ENCODE measurements at places on chromosomes 1 and 21. TPM values are rescaled to one million over a fixed set of nuclear protein-coding genes. Genes with fewer than 3 reads are reported as not detected.

DNA sequence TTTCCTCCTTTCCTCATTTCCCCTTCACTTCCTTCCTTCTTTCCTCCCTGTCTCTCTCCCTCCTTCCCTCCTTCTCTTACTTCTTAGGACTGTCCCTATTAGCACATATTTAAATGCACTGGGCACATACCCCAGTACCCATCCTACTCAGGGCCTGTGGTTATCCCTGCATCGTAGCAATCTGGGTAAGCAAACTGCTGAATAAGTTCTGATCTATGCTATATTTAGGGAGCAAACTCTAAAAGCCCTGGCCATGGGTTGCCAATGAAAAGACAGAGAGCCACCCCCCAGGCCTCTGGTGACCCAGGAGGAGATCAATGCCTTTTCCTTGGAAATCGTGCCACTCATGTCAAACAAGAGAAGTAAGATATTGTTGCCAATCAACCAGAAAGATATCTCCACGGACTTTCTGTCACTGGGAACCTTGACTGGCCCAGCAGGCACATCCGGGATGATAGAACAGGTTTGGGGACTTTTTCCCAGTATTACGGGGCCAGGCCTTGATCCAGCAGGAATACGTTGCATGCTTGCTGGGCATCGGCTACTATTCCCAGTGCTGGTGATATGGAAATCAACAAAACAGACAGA is 5.4 kb downstream of the FAM3B start:
- no peak for DNase-seq

DNA sequence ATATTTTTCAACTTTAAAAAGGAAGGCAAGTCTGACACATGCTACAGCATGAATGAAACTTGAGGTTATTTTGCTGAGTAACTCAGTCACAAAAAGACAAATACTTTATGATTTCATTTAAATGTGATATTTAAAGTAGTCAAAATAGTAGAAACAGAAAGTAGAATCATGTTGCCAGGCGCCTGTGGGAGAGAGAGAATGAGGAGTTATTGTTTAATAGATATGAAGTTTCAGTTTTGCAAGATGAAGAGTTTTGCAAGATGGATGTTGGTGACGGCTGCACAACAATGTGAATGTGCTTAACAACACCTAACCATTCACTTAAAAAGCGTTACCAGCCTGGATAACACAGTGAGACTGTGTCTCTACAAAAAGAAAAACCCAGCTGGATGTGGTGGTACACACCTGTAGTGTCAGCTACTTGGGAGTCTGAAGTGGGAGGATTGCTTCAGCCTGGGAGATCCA is 20.7 kb upstream of the ATP1A1 start:
- DNase-seq = no peak

DNA sequence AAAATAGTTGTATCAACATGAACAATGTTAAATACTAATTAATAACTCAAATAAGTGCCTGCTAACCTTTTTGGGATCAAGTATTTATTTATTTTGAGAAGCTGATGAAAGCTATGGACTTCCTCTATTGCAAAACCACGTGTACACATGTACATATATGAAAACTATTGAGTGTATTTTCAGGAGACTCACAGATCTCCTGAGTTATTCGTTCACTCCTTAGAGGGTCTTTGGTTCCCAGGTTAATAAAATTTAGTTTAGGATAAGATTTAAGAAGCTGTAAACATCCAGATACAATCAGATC is 130.5 kb downstream of the DISC1 start:
- no peak for DNase-seq

GRCh38 chr1:175150596-175151319 is 41.8 kb downstream of the KIAA0040 start:
- DNase-seq = no peak

GRCh38 chr1:9494936-9495758 is 44.1 kb upstream of the SLC25A33 start:
- no peak for DNase-seq

DNA sequence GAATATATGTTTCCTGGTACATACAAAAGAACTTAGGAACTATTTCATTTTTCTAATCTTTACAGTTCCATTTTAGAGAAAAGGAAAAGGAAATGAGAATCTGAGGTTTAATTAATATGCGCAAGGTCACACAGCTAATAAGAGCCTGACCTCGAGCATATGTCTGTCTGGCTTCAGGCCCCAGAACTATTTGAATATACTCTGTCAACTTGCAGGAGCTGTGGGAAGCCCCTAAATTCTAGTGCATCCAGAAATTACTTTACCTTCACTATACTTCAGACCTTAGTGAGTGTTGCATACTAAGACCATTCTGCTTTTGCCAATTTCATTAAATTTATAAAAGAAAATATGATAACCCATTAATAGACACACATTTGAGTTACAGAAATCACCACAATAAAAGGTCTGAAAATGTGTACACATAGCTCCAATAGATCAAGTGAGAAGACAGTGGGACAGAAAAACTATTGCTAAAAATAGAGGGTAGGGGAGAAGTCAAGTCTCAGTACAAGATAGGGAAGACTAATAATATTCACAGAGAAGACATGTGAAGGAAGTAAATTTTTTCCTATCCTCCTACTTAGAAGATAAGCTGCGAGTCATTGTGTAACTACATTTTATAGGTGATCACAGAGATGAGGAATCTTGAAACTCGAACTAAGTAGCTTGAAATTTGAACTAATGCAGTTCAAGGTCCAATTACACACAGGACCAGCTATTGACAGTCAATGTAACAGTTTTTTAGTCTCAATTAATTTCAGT is 3.8 kb downstream of the RGS13 start:
- DNase-seq = no peak

DNA sequence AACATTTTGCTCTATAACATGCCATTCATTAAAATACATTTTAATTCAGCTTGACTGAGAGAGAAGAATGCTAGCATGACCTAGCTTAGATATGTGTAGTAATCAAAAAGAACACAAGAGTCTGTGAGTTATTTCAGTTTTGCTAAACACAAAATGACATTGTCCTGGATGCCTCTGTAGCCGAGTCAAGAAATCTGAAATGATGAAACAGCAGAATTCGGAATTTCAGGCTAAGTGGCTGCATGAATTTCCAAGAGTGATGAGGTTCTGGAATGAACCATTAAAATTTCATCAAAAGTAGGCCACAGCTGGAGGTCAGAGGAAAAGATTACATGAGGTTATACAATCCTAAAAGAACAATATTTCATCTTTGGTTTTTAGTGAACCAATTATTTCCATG is 79.1 kb upstream of the CXADR start:
- no peak for DNase-seq

ACAP3 gene
- polyA plus RNA-seq = 24.3 TPM

GRCh38 chr21:44701023-44701400 is 4.0 kb downstream of the KRTAP10-12 start:
- no peak for DNase-seq

EXO1 gene
- 10.6 TPM for polyA plus RNA-seq

HENMT1 gene
- polyA plus RNA-seq = 15.1 TPM

GRCh38 chr1:33630686-33631085 is 158.2 kb downstream of the ZSCAN20 start:
- no peak for DNase-seq

GRCh38 chr1:75373542-75374159 is 237.3 kb downstream of the SLC44A5 start:
- DNase-seq = no peak

GRCh38 chr1:154492115-154492514 is 9.9 kb upstream of the TDRD10 start:
- DNase-seq = no peak

DYNLT5 gene
- polyA plus RNA-seq = 1.6 TPM

- no peak for DNase-seq
Observed at GRCh38 chr1:1305300-1306069, 2.2 kb downstream of the ACAP3 start.

IL20 gene
- polyA plus RNA-seq = not detected

DNA sequence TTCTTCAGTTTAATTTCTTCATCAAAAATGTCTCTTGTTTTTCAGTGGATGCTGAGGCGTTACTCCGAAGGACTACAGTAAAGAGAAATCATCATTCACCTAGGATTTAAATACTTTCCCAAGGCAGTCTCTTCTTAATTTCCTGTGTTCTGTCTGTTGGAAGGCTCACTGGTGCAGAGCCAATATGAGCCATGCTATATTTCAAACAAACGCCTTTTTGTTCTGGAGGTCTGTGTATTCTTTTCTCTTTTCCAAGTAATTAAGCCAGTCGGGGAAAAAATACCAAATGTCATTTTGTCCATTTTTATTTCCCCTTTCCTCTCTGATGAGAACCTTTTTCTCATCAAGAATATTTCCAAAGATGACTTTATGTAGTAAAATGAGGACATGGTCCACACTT is 206.5 kb downstream of the RWDD3 start:
- DNase-seq = no peak

COL11A1 gene
- polyA plus RNA-seq = 5.3 TPM

SLC2A5 gene
- 1.8 TPM for polyA plus RNA-seq

GRCh38 chr1:155976062-155976912 is 2.1 kb downstream of the ARHGEF2 start:
- DNase-seq = no peak

GRCh38 chr1:3599286-3599811 is 12.0 kb downstream of the MEGF6 start:
- DNase-seq = no peak

GRCh38 chr1:244191581-244191980 is 140.5 kb downstream of the ZBTB18 start:
- no peak for DNase-seq

- no peak for DNase-seq
Observed at GRCh38 chr1:34833711-34834110, 25.8 kb downstream of the SMIM12 start.

DNA sequence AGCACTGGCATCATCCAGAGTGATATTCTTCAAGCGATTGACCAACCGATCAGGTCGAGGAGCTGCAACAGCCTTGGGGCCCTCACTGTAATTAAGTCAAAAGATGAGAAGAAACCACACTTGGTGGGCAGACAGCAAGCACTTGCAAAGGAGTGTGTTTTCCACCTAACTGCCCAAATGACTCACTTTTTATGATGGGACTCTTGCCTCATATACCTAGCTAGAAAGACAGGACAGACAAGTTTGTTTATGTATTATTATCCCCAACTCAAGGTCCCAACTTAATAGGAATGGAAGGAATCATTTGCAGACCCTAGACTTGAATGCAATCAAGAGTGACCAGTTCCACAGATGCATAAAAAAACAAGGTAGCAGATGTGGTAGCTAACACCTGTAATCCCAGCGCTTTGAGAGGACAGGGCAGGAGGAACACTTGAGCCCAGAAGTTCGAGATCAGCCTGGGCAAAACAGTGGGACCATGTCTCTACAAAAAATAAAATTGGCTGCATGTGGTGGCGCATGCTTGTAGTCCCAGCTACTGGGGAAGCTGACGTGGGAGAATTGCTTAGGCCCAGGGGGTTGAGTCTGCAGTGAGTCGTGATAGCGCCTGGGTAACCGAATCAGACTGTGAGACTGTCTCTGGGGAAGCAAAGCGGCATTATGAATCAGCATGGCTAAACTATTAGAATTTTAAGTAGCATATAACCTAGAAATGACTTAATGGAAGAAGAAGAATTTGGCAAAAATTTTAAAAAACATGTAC is 2.3 kb upstream of the NRAS start:
- DNase-seq = no peak

DNA sequence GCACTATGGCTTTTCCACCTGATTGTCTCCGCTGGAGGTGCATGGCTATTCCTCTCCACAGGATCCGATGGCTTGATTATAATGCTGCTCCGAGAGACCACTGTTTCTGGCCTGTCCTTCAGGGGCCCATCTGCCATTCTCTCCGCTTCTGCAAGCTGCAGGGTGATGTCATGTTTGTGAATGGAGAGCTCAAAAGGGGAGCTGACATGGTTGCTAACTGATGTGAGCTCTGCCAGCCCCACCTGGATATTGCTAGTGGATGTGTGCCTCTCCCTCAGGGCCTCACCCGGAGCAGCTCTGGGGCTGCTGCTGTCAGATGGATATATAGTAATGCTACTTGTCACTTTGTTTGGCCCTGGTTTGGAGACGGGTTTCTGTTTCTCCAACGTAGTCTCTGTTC is 72.3 kb downstream of the KDM1A start:
- DNase-seq = no peak

GRCh38 chr1:154568157-154568815 is 708 bp downstream of the CHRNB2 start:
- DNase-seq = no peak

GRCh38 chr1:213759359-213760181 is 228.2 kb upstream of the PROX1 start:
- peak; percentile 3 for DNase-seq

DNA sequence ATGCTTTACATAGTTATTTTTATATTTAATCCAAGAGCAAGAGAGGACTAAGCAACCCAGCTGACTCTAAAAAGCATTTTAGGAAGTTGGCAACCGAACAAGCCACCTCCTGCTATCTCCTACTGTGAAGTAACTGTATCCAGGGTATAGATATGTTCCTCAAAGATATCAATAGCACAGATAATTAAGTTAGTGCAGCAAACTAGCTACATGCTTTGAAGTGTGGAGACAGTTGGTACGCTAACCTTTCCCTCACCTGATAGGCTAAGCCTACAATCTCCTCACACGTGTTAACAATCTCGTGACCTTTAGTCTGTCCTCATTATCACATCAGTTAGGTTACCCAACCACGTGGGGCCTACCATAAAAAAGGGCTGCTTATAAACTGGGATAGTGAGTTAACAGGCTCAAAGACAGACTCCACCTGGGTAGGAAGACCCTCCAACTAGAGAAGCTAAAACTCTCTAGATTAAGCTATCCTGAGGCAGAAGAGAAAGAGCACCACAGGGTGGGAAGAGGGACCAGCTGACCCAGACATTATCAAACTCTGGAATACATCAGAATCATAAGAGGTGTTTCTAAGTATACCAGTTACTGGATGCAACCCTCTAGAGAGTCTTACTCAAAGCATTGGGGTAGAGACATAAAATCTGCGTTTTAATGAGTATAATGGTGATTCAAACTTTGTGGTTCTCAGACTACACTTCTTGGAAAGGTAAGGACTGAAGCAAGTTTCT is 340.1 kb upstream of the ESRRG start:
- DNase-seq = no peak

DNA sequence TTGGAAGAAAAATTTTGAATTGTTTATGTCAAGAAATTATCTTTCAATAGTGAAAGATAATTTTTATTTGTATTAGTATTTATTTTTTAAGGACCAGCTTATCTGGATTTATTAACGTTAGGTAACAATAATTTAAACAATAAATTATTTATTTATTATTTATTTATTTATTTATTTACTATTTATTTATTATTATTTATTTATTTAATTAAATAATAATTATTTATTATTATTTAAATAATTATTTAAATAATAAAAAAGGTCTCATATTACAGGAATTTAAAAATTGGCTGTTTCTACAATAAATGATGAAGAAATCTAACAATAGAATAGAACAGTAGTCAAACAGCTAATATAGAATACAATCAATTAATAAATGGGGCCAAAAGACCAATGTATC is 618.7 kb upstream of the BRINP3 start:
- DNase-seq = no peak

SV2A gene
- 8.4 TPM for polyA plus RNA-seq

RIPK4 gene
- polyA plus RNA-seq = 22.4 TPM

MEX3A gene
- polyA plus RNA-seq = 47.7 TPM
